ENCODE measurements at places on chromosomes 3 and 15.

- no peak for DNase-seq
Observed at GRCh38 chr3:53816425-53816824, 29.8 kb downstream of the CHDH start.

- no peak for DNase-seq
Observed at GRCh38 chr3:9508781-9509180, 44.8 kb downstream of the LHFPL4 start.

DNA sequence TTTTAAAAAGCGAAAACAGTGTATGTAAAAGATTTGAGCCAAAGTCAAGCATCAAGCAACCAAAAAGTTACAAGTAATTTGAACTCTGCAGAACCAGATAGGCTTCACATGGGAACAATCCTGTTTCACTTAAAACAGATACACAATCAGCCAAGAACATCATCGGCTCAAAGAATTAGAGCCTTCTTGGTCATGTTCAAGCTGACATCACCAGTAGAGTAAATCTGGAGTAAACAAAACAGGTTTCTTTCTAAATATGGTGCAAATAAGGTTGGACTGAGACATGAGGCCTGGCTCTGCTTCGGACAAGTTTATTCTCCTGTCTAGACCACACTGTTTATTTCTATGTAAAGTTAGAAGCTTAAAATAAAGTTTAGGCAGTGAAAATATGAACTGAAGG, 116.0 kb downstream of the GMNC start:
- no peak for DNase-seq

- peak; percentile 62 for DNase-seq
Observed at GRCh38 chr3:195153130-195153529, 117.8 kb downstream of the XXYLT1 start.

DNA sequence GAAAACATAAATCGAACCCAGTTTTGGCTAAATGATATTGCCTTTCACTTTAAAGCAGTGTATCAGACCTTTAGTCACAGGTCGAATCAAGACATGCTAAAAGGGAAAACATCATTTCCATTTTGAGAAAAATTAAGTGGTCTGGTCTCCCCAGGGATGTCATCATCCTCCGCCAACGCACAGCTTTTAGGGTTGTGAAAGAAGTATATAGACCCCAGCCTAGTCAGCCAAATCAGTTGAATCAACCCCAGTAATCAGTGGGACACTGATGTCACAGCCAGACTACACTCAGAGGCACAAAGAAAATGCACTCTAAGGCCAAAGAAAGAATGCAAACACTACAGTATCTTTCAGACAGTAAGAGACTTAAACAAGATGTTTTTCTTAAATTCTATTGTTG, 187.4 kb downstream of the ZIC4 start:
- DNase-seq = peak; percentile 5

DNA sequence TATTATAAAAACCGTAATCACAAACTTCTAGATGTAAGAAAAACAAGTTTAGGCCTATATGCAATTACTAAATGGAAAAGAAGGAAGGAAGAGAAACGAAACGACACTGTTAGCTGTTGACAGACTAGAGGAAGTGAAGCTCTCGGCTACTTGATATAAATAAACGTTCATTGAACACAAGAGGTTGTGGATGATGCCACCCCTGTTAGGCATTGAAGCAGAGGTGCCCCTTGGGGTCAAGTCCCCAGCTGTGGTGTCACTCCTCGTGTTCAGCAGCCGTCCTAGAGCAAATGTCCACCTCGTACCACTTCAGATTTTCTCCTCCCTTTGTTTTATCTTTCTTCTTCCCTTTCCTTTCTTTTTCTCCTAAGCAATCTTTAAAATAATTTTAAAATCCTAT, 146.5 kb upstream of the UBE2E1 start:
- DNase-seq = peak; percentile 62

- DNase-seq = peak; percentile 37
Observed at GRCh38 chr3:7144697-7145308, 283.9 kb downstream of the GRM7 start.

DNA sequence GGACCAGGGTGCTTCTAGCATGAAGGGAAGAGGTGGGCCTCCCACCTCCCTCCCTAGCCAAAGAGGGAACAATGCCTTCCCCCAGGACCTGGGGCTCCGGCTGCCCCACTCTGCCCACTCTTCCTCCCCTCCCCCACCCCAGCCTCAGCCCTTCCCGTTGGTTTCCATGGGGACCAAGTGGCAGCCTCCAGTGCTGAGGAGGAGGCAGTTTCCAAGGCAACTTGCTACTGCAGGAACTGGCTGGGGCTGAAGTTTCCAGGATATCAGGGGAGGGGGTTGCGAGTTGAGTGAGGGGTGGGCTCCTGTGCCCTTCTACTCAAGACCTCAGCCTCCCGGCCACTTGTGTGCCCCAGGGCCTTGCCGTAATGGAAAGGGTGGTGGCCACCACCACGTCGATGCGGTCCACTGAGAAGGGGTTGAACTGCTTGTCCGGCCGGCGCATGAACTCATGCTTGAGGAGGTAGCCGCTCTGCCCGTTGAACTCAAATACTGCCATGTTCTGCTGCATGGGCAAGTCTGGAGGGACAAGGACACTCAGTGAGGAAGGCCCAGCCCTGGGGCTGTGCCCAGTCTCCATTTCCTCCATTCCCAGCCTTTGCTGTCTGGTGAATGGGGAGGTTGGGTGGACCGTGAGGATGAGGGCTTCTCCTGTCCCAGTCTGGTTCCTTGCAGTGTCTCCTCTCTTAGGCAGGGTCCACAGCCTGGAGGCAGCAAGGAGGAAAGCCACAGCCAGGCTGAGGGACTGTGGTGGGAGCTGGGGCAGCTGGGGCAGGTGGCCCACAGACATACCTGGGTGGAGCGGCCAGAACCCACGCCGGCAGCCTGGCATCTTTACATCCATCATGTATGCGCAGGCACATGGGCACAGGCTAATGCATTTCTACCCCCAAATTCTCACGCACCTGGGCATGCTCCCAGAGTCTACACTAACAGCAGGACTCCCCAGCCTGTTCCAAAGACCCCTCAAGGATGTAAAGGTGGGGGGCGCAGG, 11.3 kb upstream of the ANKRD63 start:
- DNase-seq = no peak
